Fibroblast of upper back skin (primary cell): ENCODE measurements at places on chromosomes 5 and 9.

DNA sequence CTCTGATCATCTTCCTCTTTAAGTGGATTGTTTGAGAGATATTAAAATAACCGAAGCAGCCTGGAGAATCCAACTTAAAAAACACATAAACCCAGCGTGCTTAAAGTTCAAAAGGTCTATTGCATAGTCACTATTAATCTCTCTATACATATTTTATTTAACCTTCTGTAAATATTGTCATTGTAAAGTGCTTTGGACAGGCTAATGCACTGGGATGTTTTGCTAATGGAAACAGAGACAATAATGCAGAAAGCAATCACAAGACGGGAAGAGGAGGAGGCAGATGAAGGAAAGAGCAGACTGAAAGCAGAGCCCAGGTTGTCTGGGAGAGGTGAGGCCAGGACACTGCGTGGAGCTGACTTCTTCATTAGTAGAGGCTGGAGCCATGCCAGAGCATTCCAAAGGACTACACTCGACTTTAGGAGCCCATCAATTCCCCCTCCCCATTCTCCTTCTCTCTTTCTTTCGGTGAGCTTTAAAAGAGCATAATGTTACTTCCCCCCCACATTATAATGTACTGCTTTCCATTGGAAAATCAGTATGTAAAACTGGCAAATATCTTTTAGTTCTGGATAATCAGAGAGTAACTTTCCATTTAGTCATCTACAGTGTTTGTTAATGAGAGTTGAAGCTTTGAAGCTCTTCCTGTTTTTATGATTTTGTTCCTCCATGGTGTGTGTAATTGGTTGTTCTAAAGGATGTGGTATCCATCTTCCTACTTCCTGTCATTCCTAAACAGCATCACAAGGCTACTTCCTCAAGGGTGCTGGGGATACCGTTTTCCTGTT, 307.3 kb upstream of the MPDZ start:
- no peak for DNase-seq

- no peak for DNase-seq
Observed at GRCh38 chr9:82567953-82568352, 495.0 kb downstream of the RASEF start.

GRCh38 chr9:132732326-132733259, 62.3 kb downstream of the GTF3C4 start:
- no peak for DNase-seq

DNA sequence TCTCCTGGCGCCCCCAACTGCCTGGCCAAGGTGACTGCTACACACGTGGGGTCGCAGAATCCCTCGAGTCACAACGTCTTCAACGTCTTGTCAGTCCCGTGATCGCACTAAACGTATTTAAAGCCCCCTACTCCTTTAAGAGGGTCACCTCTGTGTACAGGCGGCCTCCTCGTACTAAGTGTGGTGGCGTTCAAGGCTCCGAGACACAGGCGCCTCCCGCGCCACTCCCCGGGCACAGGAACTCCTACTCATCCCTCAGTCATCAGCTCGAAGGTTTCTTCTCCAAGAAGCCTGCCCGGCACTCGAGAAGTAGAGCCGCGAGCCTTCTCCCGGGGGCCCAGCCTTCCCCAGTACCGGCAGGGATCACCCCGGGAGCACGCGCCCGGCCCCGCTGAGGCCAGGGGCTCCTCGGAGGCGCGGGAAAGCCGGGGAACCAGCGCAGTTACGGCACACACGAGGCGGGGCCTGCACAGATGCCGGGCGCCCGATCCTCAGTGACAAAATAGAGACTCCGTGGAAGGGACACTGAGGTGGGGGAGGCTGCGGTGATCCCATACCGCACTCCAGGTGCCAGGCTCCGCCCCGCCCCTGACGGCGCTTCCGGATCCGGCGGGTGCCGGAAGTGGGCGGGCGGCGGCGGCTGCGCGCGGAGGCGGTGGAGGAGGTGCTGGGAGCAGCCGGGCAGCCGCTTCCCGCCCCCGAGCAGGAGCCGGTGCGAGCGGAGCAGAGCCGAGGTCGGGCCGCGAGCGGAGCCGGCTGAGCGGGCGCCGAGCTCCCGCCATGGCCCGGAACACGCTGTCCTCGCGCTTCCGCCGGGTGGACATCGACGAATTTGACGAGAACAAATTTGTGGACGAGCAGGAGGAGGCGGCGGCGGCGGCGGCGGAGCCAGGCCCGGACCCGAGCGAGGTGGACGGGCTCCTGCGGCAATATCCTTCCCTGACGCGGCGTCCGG, 6.9 kb downstream of the ARPC5L start:
- peak; percentile 79 for DNase-seq

GRCh38 chr9:24464319-24464951, 81.3 kb downstream of the IZUMO3 start:
- peak; percentile 89 for DNase-seq
